Activated naive CD4-positive, alpha-beta T cell (primary cell): ENCODE measurements at places on chromosomes 1 and 21.

DNA sequence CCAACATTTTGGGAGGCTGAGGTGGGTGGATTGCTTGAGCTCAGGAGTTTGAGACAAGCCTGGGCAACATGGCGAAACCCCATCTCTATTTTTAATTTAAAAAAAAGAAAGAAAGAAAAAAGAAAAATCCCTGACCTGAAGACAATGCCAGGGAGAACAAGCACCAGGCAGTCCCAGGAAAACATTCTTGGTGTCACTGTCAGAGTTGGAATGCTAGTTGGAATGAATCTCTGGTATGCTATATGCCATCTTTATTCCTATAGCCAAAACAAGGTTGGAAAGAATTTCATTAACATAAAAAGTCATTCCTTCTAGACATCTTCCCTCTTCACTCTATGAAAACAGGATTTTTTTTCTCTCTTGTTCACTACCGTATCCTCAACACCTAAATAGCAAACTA lies 2.8 kb downstream of the DNAJC8 start:
- DNase-seq, result no peak

DNA sequence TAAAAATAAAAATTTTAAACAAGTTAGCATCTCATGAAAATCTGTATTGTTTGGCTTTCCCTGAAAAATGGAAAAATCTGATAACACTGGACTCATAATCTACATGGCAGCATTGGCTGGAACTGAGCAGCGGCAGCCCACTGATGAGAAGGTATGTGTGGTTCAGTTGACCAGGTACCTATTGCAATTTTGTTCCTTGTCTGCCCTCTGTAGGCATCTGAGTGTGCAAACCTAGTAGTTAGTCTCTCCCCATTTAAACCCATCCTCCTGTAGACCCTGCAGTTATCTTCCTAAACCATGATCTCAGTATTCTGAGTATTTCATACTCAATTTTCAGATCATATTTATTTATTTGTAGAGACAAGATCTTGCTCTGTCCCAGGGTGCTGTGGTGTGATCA lies 59.4 kb upstream of the SERBP1 start:
- DNase-seq, result no peak

- DNase-seq, result no peak
These were observed 171.1 kb downstream of the RHOU start for GRCh38 chr1:228906223-228906860.

DNA sequence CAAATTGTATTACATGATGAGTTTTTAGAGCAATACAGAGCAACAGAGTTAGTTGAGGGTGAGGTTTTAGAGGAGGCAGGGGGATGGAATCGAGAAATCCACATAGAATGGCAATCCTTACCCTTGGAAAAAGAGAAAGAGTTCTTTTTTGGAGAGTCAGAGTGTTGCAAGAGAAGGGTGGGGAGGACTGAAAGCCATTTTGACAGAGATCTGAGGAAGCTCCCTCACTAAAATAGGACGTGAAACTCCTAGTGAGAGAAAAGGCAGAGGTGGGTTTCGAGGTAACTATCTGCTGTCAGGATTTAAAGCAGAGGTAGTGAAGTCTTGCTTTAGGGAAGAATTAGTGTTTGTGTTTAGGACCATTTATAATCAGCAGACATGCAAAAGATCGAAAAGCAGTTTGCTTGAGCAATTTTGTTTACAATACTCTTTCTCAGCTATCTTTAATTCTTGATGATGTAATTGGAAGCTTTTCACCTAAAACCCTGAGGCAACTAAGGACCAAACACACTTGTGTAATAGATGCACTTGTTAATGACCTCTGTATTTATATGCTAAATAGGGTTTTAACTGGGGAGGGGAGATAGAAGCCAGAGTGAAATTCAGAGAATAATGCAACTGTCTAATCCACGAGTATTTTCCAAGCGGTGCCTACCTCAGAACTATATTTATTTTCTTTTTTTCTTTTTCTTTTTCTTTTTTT lies 20.0 kb downstream of the ADAMTS5 start:
- no peak for DNase-seq

DNA sequence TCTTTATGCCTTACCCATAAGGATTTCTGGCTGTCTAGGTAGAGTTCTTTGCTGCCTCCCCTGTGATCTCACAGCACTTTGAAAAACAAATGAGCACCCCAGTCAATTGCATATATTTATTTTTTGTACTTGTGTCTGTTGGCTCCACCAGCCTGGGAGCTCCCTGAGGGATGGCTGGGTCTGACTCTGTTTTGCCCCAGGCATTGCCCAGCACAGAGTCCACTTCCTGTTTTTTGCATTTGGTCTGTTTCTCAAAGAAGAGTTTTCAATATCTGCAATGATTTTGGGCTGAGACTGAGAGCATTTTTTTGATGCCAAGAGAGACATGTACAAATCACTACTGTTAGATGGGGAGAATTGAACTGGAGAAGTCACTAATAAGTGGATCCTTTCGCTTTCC lies 125.0 kb downstream of the FOXD2 start:
- no peak for DNase-seq

DNA sequence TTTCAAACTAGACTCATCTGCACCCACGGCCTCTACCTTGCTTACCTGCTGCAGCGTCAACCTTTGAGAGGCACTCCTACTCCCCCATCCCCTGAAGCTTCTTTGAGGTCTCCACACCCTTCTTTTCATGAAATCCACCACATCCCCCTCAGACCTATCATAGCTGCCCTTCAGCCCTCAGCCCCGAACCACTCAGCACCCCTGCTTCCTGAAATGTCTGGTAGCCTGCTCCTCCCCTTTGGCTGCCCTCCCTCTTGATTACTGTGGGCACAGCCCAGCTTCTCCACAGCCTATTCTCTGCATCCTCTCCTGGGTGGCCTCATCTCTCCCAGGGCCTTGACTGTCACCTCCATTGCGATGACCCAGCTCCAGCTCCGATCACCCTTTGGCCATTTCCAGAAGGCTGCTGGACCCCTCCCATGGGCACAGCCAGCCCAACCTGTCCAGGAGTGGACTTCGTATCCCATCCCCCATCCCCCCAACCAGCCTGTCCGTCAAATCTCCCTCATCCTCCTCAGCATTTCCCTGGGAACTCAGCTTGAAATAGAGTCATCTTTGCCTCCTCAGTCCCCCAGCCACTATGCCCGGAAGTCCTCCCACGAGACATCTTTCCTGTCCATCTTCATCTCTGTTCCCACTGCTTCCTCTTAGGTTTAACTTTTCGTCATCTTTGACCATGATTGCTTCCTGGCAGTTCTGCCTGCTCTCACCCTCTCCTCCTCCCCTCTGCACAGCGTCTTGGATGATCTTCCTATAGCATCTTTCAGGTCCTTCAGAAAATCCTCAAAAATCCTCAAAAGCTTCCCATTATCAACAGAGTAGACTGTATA lies 6.1 kb upstream of the ADORA1 start:
- DNase-seq, result no peak

- DNase-seq, result no peak
These were observed 34.2 kb upstream of the ABCD3 start for GRCh38 chr1:94383966-94384408.

DNA sequence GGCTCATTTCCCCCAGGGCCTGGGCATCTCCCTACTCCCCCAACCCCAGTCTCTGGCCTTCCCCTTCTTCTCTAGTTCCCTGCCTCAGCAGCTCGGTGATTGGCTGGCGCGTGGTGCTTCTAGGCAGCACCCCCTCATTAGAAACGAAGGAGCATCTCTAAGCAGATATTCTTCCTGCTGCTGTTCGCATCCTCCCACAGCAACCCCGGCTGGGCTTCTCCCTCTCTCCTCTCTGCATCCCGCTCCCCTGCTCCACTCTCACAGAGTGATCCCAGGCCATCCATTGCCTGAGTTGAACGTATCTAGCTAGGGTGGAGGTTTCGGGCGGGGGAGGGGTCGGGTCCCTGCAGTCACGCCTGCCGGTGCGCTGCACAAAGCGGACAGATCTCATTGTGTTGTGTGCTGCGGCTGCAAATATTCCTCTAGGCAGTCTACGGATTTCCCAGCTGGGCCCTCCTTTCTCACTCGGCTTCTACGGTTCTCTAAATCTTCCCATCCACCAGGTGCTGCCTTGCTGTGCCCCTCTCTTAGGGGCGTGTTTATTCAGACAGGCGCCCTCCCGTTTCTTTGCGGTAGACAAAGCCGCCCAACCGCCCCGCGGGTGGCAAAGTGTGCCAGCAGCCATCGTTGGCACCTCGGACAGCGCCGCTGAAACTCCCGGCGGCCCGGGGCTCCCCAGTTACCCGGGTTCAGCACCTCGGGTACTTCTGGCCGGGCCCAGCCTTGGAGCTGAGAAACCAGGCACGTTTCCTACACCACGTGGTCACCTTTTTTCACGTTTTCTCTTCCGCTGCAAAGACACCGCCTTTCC lies 2.2 kb downstream of the CACNA1E start:
- no peak for DNase-seq

DNA sequence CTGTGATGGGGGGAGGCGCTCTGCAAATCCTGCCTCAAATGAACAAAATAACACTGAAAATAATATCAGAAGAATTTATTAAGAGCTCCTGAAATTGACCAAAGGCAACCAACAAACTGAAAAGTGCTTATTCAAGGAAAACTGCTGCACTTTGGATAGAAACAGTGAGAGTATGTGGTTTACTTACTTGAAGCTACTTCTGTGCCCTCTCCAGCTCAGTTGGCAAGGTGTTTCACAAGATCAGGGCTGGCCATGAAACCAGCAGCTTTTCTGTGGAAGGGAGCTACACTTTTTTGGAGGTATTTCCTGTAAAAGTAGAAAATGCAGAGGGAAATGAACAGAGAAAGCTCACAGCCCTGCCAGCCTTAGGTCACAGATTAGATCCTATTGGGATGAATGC lies 310.0 kb upstream of the SPAG17 start:
- DNase-seq, result no peak

GRCh38 chr1:151817353-151817730 lies 12.1 kb upstream of the LINGO4 start:
- no peak for DNase-seq

DNA sequence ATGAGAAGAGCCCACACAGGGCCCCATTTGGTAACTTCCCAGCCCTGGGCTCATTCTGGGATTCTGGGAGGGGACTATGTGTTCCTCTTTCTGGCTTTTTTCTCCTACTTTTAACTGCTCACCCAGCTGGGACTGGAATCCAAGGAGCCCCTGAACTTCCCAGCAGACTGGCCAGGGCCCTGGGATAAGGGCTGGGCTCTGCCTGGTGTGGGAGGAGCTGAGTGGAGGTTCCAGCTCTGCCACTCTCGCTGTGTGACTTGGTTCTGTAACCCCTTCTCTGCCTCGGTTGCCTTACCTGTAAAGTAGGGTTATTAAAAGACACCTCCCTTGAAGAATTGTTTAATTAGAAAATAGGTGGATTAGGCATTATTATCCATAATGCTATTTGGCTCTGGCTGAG lies 19.6 kb upstream of the EPB41 start:
- DNase-seq, result no peak

DNA sequence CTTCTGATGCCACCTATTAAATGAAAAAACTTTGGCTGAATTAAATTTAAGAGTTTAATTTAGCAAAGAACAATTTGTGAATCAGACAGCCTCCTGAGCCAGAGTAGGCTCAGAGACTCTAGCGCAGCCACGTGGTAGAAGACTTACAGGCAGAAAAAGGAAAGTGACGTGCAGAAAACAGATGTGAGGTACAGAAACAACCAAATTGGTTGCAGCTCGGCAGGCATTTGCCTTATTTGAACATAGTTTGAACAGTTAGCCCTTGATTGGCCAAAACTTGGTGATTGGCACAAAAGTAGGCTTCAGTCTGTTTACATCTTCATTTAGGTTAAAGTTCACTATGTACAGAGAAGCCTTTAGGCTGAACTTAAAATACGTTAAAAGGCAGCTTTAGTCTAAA lies 22.9 kb downstream of the TCP10L start:
- DNase-seq, result no peak

GRCh38 chr1:66916320-66916719 lies 8.3 kb downstream of the DNAI4 start:
- DNase-seq, result no peak

DNA sequence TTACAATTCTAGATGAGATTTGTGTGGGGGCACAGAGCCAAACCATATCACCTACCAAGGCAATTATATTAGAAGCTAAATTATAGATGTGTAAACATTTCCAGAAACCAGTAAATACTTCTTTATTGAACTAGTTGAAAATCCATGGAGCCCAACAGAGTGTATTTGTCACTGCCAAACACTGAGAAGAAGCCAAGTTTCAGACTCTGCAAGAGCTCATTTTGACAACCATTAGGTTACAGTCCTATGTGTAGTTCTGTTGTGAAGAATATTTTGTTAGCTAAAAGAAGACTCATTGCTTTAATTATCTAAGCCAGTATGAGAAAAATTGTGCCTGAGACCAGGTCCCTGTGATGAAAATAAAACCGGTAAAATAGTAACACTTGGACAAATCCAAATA lies 358.9 kb upstream of the SGIP1 start:
- DNase-seq, result no peak

GRCh38 chr1:4700801-4701200 lies 46.4 kb downstream of the AJAP1 start:
- no peak for DNase-seq

GRCh38 chr1:177137814-177138213 lies 26.7 kb downstream of the ASTN1 start:
- no peak for DNase-seq

- no peak for DNase-seq
These were observed 63.0 kb upstream of the ANGPTL1 start for GRCh38 chr1:178933709-178934490.

DNA sequence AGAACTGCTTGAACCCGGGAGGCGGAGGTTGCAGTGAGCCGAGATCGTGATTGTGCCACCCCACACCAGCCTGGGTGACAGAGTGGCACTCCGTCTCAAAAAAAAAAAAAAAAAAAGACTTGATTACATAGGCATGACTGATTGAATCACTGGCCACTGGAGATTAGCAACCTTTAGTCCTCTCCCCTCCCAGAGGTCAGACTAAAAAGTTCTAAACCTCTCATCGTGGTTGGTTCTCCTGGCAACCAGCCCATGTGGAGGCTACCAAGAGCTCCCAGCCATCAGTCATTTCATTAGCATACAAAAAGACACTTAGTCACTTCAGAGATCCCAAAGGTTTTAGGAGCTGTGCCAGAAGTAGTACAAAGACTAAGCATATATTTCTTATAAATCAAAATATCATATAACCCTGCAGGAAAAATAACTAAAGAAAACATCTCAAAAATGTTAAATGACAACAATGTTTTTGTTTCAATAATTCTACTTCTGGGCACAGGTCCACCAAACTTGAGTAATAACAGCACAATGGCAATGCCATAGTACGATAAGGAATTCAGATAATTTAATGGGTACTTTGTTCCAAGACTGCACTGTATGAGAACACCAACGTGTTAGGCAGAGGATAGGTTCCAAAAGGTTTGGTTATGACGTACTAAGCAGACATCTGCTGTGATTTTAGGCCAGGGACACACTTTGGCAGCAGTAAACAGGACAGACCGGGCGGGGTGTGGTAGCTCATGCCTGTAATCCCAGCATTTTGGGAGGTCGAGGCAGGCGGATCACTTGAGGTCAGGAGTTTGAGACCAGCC lies 18.1 kb downstream of the USP48 start:
- DNase-seq, result no peak
